ENCODE measurements at places on chromosomes 5 and 9.

- DNase-seq = no peak
Measured at GRCh38 chr5:14405267-14405666, 176.3 kb upstream of the OTULINL start.

DNA sequence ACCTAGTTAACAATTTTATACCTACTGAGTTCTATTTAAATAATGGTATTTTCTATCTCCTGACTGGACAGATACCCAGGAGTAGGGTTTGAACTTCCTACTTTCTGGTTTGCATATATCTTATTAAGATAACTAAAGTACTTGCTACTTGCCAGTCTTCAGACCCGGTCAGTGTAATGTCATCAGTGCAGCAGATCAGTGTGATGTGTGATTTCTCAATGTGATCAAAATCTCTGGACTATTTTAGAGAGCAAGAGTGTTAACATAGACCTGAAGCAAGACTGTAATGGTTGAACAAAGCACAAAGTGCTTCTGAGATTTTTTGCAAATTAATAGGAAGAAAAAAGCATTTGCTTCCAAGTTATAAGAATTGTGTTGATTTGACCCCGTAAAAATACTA lies 6.8 kb downstream of the TMEM38B start:
- DNase-seq = no peak

DNA sequence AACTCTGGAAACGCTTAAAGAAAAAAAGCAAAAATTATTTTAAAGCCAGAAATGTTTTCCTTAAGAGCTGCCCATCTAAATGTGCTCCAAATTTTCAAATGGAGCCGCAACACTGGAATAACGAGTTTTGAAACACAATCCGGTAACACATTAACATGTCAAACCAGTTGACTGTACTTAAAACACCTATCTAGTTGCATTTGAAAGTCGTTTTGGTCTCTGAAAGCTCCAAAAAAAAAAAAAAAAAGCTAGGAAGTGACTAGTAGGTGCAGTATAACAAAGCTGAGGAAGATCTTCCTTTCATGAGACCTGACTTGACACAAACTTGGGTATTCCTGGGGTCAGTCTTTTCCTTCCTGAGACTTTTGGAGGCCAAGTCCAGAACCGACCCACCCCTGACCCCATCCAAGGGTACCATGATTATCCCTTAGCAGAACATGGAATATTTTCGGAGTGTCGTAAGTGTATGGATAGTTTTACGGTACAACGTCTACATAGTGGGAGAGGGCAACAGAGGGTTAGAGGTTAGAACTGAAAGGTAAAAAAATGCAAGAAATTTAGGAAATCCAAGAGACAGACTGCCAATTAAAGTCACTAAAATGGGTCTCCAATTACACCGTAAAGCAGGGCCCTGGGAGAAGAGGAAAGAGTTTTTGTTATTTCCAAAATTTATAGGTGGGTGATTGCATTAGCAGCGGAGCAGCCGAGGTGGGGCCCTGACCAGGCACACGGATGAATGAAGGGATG lies 812 bp downstream of the CETN3 start:
- no peak for DNase-seq

GRCh38 chr5:154176181-154176580 lies 14.4 kb upstream of the GALNT10 start:
- DNase-seq = peak; percentile 53

DNA sequence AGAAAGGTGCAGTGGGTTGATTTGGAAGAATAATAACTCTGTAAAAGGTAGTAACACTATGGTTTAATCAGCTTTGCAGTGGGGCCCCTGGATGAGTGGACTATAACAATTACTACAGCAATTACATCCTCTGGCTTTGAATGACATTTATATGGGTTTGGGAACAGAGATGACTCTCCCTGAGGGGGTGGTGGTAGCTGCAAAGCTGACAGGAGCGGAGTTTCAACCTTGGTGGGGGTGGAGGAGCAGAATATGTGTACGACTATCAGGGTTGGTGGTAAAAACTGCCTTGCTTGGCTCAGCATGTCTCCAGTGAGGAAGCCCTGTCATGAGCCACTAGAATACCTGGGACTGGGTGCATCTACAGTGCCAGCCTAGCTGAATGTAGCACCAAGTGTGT lies 28.3 kb upstream of the NR3C1 start:
- no peak for DNase-seq

DNA sequence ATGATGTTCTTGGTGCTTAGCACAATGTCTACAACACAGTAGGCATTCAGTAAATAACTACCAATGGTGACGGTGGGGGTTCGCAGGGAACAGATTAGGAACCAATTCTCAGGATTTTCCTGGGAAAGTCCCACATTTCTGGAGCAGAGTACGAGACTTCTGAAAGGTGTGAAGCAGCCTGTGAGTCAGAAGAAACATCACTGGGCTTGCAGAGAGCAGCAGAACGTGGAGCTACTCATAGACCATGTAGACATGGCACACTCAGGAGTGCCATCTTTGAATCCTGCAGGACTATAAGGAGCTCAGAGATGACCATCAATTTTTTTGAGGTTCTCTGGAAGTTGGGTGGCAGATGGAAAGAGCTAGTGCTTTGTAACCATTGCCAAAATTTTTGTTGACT lies 106.6 kb upstream of the ANKRD55 start:
- no peak for DNase-seq

- peak; percentile 31 for DNase-seq
Measured at GRCh38 chr5:140977003-140977402, 10.7 kb downstream of the PCDHAC2 start.

GRCh38 chr9:93295031-93295430 lies 111.1 kb downstream of the WNK2 start:
- DNase-seq = no peak

DNA sequence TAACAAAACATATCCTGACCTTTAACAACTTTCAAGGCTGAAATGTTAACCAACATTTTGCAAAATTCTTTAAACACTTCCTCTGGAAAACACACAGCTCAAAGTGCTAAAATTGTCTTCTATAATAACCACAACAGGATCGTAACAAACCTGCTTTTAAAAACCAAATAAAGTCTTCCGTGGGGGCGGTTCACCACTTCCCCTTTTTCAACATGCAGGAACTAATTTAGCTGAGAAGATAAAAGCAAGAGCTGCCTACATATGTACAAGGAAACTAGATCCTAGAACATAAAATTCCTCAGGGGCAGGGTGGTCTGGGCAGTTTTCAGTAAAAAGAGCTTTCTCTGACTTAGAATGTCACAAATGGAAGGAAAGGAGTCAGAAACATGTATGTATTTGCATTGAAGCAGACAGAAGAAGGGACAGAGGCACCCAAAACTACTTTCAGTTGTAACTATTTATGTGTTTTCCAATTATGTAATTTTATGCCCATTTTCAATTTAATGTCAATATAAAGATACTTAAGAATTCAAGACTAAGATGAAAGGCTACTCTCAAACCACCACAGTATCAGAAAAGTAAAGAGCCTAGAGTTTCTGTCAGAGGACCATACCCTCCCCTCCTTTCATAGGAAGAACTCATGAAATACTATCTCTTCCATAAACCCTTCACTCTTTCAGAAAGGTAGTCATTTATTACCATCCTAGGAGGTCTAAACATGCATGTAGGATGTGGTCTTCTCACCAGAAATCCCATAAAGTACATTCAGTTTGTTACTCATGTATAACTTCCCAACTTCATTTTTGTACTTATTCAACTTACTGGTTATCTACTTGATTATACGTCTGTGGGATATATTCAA lies 185.9 kb upstream of the RASA1 start:
- no peak for DNase-seq

- DNase-seq = no peak
Measured at GRCh38 chr9:35813434-35814105, 1.3 kb downstream of the HINT2 start.

All from fibroblast of skin of scalp (primary cell).